ENCODE measurements at places on chromosomes 1 and 21.

DNA sequence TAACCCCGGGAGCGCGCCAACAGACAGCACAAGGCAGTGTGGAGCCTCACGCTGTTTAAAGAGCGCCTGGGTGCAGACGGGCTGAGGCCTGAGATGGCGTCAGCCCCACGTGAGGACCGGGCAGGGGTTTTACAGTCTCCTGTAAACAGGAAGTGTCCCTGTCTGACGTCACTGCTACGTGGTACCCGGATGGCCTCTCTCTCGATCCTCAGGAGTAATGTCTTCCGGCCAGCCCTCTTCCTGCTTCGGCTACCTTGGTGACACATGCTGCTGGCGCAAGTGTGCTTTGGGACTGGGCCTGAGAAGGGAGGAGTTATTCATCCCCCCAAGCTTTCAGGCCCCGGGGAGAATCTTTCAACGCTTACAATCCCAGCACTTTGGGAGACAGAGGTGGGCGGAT, 41.2 kb downstream of the CNST start:
- DNase-seq = no peak

- no peak for DNase-seq
Measured at GRCh38 chr1:99754055-99754626, 12.3 kb downstream of the FRRS1 start.

DNA sequence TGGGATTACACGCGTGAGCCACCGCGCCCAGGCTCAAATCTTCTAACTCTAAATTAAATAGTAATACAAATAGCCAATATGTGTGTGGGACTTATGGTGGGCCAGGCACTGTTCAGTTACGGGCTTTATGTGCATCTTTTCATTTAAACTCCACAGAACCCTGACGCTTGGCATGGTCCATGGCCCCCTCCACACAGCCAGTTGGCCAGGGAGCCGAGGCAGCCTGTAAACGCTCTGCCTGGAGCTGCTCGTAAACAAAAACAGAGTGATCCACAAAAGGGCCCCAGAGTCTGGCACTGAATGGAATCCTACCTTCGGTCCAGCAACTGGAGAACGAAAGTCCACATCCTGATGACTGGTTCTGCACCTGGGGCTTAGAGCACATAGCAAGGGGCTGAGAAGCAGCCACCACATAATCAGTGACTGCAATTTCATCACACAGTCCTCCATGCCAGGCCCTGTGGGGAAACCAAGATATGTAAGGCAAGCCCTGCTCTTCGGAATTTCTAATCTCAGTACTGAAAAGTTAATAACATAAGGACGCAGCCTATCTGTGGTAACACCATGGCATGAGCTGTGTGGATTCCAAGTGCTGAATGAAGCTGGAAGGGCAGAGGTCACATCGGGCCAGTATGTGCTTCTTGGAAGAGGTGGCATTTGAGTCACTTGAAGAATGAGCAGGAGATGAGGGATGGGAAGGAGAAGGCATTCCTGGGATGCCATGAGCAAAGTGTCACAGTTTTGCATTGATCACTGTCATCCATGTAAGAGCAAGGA, 13.5 kb upstream of the ADAMTSL4 start:
- no peak for DNase-seq

- DNase-seq = no peak
Measured at GRCh38 chr1:109768820-109769219, 5.1 kb upstream of the EPS8L3 start.

GRCh38 chr1:197171531-197171930, 25.1 kb upstream of the ASPM start:
- DNase-seq = no peak

DNA sequence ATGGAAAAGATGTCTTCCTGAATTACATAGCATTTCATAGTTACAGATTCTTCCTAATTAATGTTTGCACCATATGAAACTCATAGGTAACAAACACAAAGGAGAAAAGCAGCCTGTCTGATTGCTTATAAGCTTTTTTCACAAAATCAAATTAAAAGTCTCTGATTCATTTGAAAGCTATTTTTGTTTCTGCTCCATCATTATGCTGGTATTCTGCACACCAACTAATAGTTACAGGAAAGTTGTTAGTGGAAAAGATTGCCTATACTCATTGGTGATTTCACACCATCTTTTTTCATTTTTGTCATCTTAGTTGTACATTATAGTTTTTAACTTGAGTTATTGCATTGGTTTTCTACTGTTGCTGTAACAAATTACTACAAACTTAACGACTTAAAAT, 70.0 kb downstream of the PRKAA2 start:
- no peak for DNase-seq

DNA sequence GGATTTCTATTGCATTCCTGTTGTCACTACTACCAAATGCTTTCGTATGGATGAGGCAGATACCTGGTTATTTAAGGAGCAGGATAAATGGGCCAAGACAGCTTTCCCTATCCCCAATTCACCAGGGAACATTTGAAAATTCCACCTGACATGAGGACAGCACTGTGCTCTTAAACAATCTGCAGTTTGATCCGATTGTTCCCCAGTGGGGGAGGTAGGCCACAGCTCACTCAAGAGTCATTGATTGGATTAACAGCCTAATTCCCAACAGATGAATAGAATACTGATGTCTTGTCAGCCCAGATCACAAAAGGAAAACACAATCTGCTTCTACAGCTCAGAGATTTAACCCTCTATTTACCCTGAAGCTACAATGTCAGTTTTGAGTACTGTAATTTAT, 123.9 kb downstream of the LHX4 start:
- DNase-seq = no peak

- no peak for DNase-seq
Measured at GRCh38 chr1:243933495-243933894, 83.5 kb upstream of the AKT3 start.

DNA sequence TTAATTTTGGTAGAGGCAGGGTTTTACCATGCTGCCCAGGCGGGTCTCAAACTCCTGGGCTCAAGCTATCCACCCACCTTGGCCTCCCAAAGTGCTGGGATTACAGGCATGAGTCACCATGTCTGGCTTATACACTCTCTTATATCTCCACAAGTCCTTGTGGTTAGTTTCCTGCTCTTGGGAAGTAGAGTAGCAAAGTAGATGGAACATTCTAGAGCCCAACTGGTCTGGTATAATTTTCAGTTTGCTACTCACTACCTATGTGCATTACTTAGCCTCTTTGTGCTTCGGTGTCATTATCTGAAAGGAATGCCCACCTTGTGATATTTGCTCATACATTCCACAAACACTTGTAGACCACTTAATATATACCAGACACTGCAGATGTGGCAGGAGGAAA, 96.6 kb upstream of the IPO9 start:
- DNase-seq = no peak

DNA sequence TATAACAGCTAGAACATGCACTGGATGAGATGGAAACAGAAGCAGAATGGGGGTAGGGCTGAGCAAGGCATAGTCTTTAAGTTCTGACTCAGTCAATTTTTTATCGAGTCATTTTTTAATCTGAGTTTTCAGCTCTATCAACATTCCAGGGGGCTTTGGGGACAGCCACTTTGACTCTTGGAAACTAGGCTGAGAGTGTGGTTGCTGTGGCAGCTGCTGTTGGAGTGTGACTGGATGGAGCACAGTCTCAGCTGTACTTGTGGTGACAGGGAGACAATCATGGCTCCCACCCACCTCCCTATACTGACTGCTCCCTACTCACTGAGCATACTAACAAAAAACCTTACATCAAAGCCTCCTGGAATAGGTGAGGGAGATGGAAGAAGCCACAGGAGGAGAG, 25.0 kb downstream of the GJA5 start:
- no peak for DNase-seq

DNA sequence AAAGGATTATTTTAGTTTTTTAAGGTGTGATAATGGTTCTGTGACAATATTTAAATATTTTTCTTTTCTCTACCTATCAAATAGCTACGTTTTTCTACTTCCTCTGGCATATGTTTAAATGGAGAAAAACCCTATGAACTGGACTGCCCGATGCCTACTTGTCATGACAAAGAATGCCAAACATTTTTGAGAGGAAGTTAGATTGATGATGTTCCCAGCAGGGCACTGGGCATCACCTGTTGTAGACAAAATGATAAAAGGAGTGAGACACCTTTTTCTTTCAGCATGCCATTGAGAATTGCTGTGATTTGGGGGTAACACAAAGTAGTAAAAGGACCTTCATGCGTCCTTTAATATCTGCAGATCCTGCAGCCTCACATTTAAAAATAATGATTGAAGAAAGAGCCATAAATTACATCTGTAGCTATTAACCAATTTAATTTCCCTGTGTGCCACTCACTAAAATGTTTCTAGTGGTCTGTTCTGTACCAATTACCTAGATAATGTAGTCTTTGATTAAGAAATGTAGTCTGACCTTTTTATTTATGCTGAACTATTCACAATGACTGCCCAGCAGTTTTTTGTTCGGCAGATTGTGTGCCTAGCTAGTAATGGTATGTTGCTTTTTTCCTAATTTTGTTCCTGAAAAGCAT, 47.6 kb downstream of the RPL5 start:
- DNase-seq = no peak

GRCh38 chr21:36575306-36575705, 95.4 kb upstream of the CLDN14 start:
- no peak for DNase-seq

DNA sequence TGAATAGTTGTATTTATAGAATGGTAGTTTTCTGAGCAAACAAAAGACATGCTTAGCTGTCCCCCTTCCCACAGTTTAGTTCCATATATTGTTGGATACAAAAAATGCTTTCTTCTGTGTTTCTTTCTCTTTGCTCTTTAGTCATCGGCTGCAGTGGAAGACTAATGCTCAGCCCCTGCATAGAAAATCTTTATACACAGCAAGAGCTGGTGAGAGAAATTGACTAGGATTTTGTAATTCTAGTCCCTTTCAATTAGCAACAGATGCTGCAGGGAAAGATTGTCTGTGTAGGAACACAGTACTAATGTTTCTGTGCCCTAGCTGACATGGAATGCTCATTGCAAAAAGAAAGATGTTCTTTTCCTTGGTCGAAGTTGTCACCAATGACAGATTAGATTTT, 200.9 kb downstream of the RPS6KC1 start:
- DNase-seq = no peak

- DNase-seq = no peak
Measured at GRCh38 chr1:170461291-170461747, 70.6 kb upstream of the GORAB start.

DNA sequence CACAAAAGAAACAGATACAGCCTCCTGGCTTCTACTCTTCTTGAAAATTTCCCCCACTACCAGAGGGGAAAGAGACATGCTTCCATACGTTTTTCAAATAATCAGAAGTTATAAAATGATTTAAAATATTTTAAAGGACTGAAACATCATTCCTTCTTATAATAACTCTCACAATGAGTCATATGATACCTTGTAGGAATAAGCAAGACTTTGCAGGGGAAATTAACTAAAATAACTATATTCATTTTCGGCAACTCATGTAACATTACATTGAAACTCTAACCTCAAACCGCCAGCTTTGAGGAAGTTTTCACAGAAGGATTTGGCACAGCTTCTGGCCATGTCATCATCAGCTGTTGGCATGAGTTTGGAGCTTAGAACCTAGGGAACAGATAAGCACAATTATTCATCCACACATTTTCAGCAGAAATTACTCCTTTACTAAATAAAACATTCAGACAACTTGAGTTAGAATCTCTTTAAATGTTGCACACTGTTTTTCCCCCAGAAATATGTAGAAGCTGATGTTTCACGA, 85.9 kb downstream of the USP24 start:
- DNase-seq = peak; percentile 86

GRCh38 chr21:34857874-34858273, 189.1 kb downstream of the CLIC6 start:
- DNase-seq = no peak

GRCh38 chr1:54989473-54989872, 9.0 kb downstream of the TMEM61 start:
- DNase-seq = no peak

- DNase-seq = no peak
Measured at GRCh38 chr1:40563266-40563665, 31.8 kb downstream of the ZNF684 start.

DNA sequence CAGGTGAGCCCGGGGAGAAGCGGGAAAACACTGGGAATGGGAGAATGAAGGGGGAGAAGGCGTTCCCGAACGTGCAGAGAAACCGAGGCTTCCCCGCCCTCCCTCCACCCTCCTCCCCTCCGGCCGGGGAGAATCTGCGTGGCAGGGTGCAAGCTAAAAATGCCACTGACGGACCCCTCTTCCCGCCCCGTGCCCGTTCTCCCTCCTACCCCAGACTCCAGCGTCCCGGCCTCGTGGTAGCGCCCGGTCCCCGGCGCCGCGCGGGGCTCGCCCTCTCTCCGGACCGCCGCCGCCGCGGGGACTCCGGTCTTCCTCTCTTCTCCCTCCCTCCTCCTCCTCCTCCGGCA, 81.6 kb upstream of the AK4 start:
- DNase-seq = no peak

DNA sequence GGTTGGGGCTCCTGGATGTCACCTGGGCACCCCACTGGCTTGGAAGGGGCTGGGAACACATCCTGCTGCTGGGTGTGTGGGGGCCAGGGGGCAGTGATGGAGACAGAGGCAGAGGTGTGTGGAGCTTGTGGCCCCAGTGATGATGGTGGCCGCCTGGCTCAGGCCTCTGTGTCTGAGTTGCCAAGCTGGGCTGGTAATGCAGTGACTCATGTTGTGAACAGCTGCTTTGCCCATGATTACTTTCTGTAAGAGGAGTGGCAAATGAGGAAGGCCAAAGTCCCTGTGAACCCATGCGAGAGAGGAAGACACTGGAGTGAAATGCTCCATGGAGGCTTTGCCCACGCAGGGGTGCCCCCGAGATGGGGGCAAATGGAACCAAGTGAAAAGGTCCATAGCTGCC, 86.8 kb downstream of the KCNJ6 start:
- no peak for DNase-seq

DNA sequence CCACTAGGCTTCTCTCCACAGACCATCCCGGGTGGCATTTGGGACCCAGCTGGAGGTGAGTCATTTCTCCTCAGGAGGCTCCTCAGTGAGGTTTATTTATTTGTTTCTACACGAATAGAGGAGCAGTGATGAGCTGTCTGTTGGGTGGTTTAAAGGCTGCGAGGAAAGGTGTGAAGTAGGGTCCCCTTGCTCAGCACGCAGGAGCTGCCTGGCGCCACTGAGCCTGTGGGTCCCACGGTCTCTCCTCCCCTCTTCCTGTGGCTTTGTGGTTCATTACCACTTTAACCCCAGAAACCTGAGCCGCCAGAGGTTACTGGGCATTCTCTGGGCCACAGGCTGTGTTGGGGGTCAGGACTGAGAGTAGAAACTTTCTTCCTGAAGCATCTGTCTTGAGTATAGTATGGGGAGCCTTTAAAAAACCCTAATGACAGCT, 39.9 kb downstream of the IL6R start:
- no peak for DNase-seq

- DNase-seq = no peak
Measured at GRCh38 chr1:156704166-156704711, 1.1 kb downstream of the CRABP2 start.

DNA sequence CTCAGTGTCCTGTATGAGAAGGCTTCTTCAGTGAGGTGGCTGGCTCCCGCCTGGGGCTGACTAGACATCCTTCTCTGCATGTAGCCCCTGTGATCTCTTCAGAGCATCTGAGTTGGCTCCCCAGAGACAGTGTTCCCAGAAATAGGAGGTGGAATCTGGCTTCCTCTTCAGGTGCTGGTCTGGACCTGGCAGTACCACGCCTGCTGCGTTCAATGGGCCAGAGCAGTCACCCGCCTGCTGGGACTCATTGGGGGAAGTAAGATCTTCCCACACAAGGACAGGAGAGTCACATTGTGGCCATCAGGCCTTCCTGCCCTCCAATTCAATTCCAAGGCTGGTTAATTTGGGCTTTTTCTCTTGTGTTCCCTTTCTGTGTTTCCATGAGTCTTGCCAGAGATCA, 51.0 kb downstream of the ADARB1 start:
- no peak for DNase-seq

- DNase-seq = no peak
Measured at GRCh38 chr1:201365251-201365650, 12.2 kb downstream of the TNNT2 start.
